Posterior vena cava (tissue), 2 donors: ENCODE measurements at places on chromosomes 5 and 9. TPM values are rescaled to one million over a fixed set of nuclear protein-coding genes. Genes with fewer than 3 reads are reported as not detected.

GRCh38 chr5:14489643-14490042, 91.9 kb upstream of the OTULINL start:
- no peak for DNase-seq

- no peak for DNase-seq
These were observed 169.3 kb downstream of the FANCC start for GRCh38 chr9:95148208-95148520.

Gene EIF4EBP3
- 8.5 TPM for total RNA-seq

Gene GLDC
- total RNA-seq: 0.32 TPM
